Ureter (tissue), 1 donor: ENCODE measurements at places on chromosomes 7 and 10. TPM values are rescaled to one million over a fixed set of nuclear protein-coding genes. Genes with fewer than 3 reads are reported as not detected.

OR13A1 gene
- 1.4 TPM for total RNA-seq

MALRD1 gene
- 2.3 TPM for total RNA-seq

GATAD1 gene
- 54.0 TPM for total RNA-seq

IL15RA gene
- total RNA-seq = 13.5 TPM

SMO gene
- total RNA-seq = 12.5 TPM
